ENCODE measurements at places on chromosomes 4 and X. TPM values are rescaled to one million over a fixed set of nuclear protein-coding genes. Genes with fewer than 3 reads are reported as not detected.

SLC49A3 gene
- 21.0 TPM for total RNA-seq

NUP62CL gene
- total RNA-seq, result 4.2 TPM

TSPAN6 gene
- total RNA-seq, result 13.3 TPM

MAGEA11 gene
- total RNA-seq, result not detected

WFS1 gene
- 45.3 TPM for total RNA-seq

APELA gene
- not detected for total RNA-seq

IRS4 gene
- 0.07 TPM for total RNA-seq

MAGEA2B gene
- not detected for total RNA-seq

MAGED4 gene
- total RNA-seq, result not detected

CSAG3 gene
- not detected for total RNA-seq

TMPRSS11D gene
- total RNA-seq, result not detected

EXOC1L gene
- total RNA-seq, result not detected

DNA sequence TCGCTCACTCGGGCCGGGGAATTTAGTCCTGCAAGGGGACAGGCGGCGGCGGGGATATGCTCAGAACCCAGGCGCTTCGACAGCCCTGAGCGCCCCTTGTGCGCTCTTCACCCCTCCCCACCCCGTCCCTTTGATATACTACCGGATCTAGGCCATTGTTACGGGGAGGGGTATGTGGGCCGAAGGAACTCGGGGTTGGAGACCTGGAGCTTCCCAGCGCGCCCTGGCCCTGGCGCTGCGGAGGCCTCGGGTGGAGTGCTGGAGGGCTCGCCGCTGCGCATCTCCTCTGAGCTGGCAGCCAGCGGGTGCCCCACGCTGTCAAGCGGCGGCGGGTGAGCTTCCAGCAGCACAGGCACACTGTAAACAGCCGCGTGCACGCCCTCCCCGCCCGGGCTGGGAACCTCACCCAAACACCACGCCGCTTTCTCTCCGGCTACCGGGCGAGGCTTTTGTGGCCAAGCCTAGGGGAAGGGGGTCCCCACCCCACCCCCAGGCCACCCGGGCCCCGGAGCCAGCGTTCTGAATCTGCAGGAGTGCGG is 54.5 kb upstream of the BCOR start:
- DNase-seq, result no peak

GRCh38 chr4:56902703-56903102 is 5.0 kb upstream of the REST start:
- DNase-seq, result no peak

- DNase-seq, result no peak
Measured at GRCh38 chr4:156732634-156733033, 239.0 kb downstream of the PDGFC start.

GRCh38 chr4:56048383-56048701 is 99.6 kb downstream of the CEP135 start:
- DNase-seq, result no peak

DNA sequence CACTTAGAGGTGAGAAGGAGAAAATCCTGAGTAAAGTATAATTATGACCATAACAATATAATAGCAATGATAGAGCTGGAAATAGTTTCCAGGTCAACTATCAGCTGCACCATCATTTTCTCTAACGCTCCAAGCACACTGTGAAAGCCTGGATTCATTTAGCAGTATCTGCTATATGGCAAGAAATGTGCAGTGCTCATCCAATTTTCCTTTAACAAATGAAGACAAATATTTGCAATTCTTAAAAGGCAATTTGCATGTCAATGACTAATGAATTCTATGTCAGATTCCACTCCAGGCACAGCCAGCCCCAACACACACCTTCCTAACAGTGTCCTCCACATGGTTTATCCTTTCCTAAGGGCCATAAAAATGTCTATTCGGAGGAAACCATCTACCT is 12.7 kb downstream of the PRSS12 start:
- DNase-seq, result no peak

- no peak for DNase-seq
Measured at GRCh38 chr4:1491328-1492141, 85.3 kb upstream of the NKX1-1 start.

- DNase-seq, result no peak
Measured at GRCh38 chrX:69133921-69134542, 31.2 kb downstream of the PJA1 start.

DNA sequence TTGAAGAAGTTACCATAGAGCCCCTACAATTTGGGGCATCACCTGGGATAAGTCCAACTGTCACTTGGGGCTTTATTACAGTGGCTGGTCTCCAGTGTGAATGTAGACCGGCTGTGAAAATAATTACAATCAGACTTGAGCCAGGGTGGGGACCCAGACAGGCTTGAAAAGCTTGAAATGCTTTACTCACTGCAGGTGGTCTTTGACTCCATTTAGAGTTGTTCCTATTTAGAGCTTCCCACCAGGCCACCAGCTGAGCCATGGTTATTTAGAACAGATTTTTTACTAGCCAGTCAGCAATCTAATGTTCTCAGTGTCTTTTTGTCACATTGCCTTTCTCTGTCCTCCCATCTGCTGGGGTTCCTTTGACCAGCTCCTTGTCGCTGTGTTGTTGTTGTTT is 5.7 kb downstream of the ARHGAP10 start:
- DNase-seq, result no peak

- no peak for DNase-seq
Measured at GRCh38 chr4:141636771-141637460, 533 bp downstream of the IL15 start.

DNA sequence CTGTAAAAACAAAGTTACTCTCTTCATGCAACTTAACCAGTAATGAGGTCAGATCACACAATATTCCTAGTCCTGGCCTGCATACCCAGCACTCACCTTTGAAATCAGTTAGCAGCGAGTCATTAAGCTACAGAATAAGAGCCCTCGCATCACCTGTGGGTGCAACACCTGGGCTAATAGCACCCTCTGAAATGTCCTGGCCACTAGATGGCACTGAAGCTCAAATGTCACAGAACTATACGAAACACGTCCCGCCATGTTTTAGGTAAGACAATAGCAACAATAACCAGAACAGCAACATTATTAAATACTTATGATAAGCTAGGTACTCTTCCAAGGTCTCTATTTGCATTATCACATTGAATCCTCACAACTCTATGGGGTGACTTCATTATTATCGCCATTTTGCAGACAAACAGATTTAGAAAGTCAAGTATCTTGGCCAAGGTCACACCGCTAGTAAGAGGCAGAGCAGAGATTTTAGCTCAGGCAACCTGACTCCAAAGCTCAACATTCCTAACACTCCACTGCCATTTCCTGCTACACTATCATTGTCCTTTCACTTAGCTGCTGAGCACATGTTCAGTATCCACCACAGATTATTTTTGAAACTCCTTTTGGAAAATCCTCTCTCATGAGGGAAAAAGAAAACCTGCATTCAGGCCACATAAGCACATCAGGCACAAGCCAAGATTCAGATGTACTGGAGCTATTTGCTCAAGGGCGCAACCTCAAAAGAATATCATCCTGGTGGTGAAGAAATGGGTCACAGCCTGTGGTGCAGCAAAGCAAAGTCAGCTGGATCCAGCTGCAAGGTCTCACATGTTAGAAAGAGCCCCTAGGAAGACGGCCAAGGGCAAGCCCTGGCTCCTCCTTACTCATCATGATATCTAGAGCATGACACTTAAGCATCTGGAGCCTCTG is 59.5 kb upstream of the KDR start:
- no peak for DNase-seq

- DNase-seq, result peak; percentile 73
Measured at GRCh38 chr4:139568206-139568955, 12.4 kb upstream of the SETD7 start.

GRCh38 chrX:23372220-23372902 is 37.7 kb downstream of the PTCHD1 start:
- DNase-seq, result no peak

- DNase-seq, result no peak
Measured at GRCh38 chr4:38993683-38994082, 38.5 kb downstream of the TMEM156 start.

DNA sequence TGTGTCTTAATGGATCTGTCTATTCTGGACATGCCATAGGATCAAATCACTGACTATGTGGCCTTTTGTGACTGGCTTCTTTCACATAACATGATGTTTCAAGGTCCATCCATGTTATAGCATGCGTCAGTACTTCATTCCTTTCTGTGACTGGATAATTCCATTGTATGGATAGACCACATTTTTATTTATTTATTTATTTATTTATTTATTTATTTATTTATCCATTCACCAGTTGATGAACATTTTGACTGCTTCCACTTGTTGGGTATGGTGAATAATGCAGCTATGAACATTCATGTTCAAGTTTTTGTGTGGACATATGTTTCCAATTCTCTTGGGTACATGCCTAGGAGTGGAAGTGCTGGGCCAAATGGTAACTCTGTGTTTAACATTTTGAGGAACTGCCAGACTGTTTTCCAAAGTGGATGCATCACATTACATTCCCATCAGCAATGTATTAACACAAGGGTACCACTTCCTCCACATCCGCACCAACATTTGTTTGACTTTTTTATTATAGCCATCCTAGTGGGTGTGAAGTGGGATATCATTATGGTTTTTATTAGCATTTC is 14.0 kb downstream of the RTL5 start:
- no peak for DNase-seq

- peak; percentile 98 for DNase-seq
Measured at GRCh38 chrX:153971124-153971449, 531 bp downstream of the HCFC1 start.

GRCh38 chr4:125511715-125512114 is 197.0 kb downstream of the FAT4 start:
- no peak for DNase-seq

- no peak for DNase-seq
Measured at GRCh38 chr4:13534344-13535063, 9.8 kb downstream of the NKX3-2 start.

GRCh38 chr4:76504613-76505465 is 69.8 kb downstream of the SHROOM3 start:
- no peak for DNase-seq

DNA sequence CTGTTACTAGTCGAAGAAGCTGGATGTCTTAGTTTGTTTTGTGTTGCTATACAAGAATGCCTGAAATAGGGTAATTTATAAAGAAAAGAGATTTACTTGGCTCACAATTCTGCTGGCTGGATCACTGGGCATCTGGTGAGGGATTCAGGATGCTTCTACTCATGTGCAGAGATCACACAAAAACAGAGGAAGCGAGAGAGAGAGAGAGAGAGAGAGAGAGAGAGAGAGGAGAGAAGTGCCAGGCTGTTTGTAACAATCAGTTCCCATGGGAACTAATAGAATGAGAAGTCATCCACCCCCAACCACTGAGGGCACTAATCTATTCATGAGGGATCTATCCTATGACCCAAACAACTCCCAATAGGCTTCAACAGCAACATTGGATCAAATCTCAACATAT is 66.2 kb upstream of the FAM9A start:
- no peak for DNase-seq

GRCh38 chr4:145507636-145508035 is 26.0 kb downstream of the SMAD1 start:
- no peak for DNase-seq

DNA sequence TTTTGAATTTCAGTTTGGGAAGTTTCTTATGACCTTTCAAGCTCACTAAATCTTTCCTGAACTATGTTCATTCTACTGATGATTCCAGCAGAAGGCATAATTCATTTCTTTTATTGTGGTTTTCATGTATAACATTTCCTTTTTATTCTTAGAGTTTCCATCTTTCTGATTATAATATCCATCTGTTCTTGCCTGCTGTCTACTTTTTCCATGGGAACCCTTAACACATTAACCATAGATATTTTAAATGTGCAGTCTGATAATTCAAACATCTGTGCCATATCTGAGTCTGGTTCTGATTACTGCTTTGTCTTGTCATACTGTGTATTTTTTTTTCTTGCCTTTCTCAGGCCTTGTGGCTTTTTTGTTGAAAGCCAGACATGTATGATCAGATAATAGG is 234.7 kb downstream of the COX7B2 start:
- DNase-seq, result no peak

DNA sequence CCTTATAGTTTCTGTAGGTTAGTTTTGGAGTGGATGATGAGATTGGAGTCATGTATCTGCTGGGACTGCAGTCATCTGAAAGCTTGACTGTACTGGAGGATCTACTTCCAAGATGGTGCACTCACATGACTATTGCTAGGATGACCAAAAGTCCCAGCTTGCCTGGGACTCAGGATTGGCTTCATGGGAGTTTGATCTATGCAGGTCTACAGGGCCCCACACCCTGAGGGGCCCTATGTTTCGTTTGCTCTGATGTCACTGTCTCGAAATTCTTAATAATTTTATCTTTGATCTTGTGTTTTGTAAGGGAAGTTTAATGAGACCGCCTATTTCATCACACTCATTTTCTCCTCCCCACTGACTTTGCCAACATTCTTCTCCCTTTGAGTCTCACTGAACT is at the start of gene SMIM9:
SMIM9 (minus strand) TSS at position 101 of the 400 bp plus-strand sequence. CDS start 3,806 bp downstream, outside the sequence.
- DNase-seq, result no peak

DNA sequence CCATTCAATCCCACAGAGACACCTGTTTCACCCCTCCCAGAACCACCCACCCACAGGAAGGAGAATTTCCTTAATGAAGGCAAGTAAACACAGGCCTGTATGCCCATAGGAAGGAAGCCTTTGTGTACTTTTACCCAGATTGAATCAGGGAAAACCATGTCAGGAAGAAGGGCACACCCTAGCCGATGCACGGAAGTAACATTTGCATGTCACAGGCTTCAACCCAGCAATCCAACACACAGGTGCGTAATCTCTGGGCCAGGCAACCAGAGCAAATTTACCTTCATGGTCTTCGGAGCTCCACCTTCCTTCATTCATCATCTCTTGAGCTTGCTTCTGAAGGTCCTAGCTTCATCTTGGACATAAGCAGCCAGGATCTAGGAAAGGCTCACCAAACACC is 206.3 kb downstream of the SHROOM3 start:
- no peak for DNase-seq

DNA sequence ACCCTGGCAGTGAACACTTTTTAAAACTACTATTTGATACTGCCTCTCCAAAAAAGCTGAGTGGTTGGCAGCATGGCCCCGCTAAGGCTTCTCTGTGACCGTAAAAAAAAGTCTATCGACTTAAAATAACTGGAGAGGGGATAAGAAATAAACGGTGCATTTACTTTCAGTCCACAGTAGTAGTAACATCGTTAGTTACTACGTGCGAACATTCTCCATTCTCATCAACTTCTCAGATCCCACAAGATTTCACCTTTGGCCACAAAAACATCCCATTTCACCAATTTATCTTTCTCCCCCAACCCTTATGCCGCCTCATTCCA is 524 bp upstream of the EXOSC9 start:
- DNase-seq, result no peak

- DNase-seq, result no peak
Measured at GRCh38 chr4:118757761-118758251, 72.6 kb downstream of the METTL14 start.

GRCh38 chr4:52051615-52052474 is 741 bp downstream of the SPATA18 start:
- DNase-seq, result peak; percentile 86

- no peak for DNase-seq
Measured at GRCh38 chr4:40350627-40351227, 15.6 kb downstream of the CHRNA9 start.
